ENCODE measurements at places on chromosomes 3 and 15.

DNA sequence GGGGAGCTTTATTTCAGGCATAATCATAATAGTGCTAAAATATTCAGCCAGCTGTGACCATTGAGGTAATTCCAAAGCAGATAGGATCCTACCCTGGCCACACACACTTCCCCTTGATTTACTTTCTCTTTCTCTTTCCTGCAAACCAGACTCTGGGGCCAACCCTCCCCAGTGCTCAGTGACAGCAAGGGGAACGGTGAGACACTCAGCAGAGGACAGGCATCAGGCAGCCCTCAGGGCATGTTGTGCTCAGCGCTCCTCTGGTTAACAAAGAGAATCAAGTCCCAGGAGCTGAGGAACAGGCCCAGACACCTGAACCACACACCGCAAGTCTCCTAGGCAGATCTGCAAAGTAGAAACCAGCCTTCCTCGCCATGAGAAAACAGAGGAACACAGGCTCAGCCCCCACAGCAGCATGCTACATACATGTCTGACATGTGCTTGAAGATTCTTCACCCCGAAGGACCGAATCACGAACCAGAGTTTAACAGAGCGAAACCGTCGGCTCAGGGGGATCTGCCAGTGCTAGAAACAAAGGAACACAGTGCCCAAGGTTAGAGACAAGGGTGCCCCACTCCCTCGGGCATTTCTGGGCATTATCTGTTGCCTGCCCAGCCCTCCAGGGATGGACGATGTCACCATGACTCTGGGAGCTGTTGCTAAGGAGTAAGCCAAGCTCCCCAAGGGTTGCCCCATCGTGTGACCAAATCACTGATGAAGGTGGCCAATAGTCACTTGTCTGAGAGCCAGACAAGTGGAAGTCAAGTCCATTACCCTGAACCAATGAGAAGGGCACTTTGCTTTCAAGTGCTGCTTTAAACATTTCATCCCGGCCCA lies 17.5 kb downstream of the HDC start:
- no peak for DNase-seq

DNA sequence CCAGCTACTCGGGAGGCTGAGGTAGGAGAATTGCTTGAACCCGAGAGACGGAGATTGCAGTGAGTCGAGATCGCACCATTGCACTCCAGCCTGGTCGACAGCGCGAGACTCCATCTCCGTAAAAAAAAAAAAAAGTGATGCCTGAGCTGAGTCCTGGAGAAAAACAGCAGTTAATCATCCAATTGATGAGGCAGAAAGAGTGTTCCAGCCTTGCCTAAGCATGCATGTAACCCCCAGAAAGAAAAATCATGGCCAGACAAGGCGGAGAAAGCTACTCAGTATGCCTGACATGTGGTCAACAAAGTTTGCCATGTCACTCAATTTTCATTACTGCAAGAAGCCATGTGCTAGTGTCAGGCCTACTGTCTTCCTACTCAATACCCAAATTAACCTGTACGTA lies 593.1 kb upstream of the MDFIC2 start:
- no peak for DNase-seq

GRCh38 chr3:34020170-34020569 lies 221.7 kb downstream of the PDCD6IP start:
- DNase-seq, result no peak

- DNase-seq, result no peak
Measured at GRCh38 chr15:70495991-70496599, 267.3 kb downstream of the UACA start.

DNA sequence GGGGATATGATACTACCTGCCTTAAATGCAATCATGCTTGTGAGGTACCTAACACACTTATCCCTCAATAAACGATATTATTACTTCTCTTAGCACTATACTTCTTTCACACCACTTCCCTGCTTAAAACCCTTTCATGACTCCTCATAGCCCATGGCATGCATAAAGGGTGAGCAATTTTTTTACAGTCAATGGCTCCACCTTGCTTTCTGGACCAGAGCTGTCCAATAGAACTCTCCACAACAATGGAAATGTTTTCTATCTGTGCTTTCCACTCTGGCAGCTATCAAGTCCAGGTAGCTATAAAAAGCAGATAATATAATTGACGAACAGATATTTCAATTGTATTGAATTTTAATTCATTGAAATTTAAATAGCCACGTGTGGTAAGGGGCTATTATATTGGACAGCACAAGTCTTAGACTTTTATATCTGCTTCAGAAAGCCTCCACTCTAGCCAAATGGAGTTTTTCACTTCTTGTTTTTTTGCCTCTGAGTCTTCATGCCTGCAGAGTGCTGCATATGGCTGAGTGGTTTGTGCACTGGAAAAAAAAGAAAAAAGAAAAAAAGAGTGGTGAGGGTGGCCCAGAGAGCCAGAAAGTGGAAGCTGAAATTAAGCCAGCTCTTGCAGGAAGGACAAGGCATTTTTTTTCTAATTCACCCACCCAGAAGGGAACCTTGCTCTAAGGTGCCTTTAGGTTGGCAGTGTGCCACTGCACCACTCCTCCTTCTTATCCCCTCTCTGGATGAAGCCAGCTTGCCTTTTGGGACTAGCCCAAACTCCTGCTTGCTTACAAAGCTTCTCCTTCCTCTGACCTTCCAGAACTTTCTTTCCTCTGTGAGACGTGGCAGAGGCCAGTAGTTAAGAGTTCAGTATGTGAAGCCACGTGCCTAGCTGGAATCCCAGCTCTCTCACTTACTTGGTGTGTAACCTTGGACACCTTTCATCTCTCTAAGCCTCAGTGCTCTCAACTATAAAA lies 239.0 kb upstream of the LRTM1 start:
- DNase-seq, result no peak

- DNase-seq, result no peak
Measured at GRCh38 chr3:10312861-10313260, 8.1 kb downstream of the SEC13 start.

DNA sequence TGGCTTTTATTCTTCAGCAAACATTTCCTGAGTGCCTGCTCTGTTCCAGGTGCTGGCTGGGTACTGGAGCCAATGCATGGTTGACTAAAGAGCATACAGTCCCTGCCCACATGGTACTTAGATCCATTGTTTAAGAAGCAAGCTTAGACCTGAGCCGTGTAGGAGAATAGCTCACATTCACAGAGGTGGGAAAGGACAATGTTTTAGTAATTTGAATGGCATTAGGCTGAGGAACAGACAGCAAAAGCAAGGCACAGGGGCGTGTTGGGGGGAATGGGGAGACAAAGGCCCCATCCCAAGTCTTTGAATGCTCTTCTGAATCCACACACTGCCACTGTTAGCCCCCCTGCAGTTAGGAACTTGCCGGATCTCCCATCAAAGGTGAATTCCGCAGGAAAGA lies 388.2 kb upstream of the RGMA start:
- DNase-seq, result no peak

GRCh38 chr15:24919446-24919845 lies 35.3 kb upstream of the SNRPN start:
- no peak for DNase-seq

DNA sequence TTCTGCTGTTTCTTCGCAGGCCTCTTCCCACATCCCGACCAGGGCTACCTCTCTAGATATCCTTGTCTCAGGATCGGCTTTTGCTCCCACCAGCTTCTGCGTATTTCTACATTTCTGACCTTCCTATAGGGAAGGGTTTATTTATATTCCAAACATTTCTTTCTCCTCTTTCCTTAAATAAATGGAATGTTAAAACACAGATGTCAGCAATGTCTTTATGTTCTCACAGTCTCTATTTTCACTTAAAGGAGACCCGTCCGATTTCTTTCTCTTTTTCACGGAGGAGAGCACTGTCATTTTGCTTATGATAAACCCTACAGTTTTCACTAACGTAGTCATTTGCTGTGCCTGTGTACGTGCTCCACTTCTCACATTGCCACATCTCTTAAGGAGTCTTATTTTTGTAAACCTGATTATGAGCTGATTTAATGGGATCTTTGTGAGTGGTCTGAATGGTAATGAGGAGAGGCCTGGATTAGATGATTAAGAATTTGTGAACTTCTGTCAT lies 630 bp downstream of the KIF15 start:
- no peak for DNase-seq

DNA sequence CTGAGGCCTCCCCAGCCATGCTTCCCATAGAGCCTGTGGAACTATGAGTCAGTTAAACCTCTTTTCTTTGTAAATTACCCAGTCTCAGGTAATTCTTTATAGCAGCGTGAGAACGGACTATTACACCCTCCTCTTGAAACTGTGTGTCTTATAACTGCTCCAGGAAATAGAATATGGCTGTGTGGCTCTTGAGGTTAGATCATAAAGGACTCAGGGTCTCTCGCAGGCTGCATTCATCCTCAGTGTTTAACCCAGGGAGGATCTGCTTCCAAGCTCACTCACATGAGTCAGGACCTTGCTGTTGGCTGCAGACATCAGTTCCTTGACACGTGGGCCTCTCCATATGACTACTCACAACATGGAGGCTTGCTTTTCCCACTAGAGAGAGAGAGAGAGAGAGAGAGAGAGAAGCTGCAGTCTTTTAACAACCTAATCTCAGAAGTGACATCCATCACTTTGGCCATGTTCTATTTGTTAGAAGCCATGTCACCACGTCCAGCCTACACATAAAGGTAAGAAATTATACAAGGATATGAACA lies 114.3 kb upstream of the UBE2E1 start:
- DNase-seq, result no peak

DNA sequence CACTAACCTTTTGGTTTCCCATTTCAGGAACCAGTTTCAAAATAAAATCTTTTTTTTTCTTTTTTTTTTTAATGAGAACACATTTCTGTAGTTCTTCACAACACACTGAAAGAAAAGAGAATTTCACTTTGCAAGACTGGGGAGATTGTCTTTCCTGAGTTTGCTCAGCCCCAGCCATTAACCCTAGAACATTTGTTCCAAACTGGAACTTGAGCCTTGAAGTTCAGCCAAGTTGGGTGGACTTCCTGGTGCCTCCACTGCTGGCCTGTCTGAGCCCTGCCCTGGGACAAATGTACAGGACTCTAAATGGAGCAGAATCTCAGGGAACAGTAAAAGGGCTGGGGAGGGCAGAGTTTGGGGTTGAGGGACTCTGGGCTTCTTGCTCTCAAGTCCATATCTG lies 196.4 kb upstream of the LPP start:
- DNase-seq, result no peak

DNA sequence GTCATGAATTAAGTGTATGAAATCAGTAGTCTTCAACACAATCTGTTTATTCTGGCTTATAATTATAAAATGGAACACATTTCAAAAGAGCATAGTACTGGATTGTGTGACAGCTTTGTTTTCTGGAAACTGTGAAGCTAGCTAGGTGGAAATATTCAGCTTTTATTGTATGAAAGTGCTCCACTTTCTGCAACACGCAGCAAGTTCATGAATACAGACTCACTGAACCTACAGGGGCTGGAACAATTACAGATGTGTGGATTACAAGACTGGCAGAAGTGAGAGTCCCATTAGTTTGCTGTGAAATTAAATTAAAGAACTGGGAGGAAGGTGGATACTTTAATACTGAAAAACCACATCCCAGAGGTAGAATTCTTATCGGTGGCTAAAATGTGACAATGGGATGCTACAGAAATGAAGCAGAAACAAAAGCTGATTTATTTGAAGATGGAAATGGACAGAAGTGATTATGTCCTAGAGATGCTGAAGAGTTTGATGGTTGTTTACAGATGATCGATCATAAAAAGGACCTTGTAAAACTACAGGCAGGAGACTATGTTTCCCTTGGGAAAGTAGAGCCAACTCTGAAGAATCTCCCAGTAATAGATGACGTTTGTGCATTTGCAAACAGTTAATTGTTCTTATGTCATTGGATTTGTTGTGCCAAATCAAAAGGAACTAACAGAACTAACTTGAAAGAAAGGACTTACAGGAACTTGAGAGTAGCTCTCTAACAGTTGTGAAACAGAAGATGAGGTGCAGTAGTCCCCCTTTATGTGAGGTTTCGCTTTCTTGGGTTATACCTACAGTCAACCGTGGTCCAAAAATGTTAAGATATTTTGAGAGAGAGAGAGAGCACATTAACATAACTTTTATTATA lies 15.7 kb downstream of the TF start:
- no peak for DNase-seq

- DNase-seq, result no peak
Measured at GRCh38 chr3:156291272-156292123, 171.1 kb downstream of the KCNAB1 start.

DNA sequence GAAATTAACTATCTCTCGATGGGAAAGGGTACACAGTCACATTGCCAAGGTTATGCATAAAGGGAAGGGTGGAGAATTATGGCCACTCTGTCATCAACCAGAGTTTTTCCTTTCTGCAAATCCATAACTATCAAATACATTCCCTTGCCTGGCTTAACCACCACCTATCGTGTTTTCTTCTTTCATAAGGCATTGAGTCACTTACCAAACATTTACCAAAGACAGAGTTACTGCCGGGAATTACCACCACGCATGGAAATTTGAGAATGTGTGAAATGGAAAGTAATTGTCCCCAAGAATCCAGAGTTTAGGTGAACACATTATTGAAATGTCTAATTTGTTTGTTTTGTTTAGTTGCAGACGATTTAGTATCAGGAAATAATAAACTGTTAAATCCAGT lies 134.3 kb upstream of the LRRN1 start:
- no peak for DNase-seq

DNA sequence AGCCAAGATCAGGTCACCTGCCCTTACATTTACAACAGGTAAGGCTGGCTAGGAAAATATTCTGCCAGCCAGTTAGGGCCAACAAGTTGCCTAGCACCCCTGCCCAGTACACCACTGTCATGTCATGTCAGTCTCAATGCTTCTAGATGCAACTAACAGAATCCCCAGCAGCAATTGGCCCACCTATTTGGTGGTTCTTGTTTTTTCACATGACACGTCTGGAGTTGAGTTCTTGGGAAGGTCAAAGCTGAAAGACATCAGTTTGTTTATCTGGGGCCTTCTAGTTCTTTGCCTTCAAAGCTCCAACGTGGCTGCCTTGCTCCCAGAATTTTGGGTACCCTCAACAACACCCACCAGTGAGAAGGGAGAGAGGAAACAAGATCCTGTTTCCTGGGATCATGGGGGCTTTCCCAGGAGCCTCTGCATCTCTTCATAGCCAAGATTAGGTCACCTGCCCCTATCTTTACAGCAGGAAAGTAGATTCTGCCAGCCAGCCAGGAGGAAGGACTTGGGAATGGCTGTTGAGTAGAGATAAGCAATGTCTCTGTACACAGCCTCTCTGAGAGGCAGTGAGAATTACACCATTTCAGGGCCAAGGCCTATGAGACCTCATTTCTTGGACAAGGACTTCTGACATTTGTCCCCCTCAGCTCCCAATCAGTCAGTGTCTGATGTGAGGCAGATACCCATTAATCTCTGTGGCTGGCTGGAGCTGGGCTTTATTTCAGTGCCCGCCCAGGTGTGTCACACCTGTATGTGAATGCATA lies 8.6 kb downstream of the GPX1 start:
- DNase-seq, result no peak

- no peak for DNase-seq
Measured at GRCh38 chr15:70264738-70265465, 167.2 kb upstream of the TLE3 start.

Measured in GM04504 (cell line).